HuH-7.5 (cell line): ENCODE measurements at places on chromosomes 13 and 19.
A peak's percentile ranks its signal among the peaks of the same experiment; 100 is the strongest.

- DNase-seq, result no peak
Observed at GRCh38 chr19:41993612-41994483, at the start of gene ATP1A3. TSS of gene ATP1A3 (minus strand) at chr19:41994230. CDS start at chr19:41994076, 154 bp downstream.

DNA sequence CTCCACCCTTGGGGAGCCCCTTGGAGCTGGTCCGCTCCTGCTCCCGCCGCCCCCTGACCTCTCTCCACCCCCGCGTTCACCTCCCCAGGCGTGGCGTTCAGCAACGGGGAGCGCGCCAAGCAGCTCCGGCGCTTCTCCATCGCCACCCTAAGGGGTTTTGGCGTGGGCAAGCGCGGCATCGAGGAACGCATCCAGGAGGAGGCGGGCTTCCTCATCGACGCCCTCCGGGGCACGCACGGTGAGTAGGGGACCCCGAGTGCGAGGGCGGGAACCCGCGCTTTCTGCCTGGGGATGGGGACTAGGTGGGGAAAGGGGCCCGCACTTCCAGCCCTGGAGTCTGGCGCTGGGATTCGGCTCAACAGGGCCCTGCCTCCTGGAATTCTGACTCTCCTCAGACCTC, 1.7 kb downstream of the CYP2A13 start:
- DNase-seq, result no peak

- DNase-seq, result no peak
Observed at GRCh38 chr13:69585656-69586055, 522.0 kb upstream of the ATXN8OS start.

DNA sequence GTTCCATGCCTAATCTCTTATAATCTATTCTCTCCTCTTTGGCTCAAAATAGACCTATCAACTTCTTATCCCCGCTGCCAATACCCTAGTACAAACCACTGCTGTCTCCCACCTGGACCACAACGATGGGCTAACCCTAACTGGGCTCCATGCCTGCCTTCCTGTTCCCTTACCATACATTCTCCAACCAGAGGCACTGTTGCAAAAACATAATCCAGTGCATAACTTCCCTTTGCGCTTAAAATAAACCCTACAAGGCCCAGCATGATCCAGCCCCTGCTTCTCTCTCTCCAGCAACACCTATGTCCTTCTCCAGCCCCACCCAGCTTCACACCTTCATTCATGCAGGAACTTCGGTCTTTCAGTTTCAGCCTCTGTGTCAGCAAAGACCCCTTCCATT, 27.4 kb upstream of the CEBPA start:
- no peak for DNase-seq

DNA sequence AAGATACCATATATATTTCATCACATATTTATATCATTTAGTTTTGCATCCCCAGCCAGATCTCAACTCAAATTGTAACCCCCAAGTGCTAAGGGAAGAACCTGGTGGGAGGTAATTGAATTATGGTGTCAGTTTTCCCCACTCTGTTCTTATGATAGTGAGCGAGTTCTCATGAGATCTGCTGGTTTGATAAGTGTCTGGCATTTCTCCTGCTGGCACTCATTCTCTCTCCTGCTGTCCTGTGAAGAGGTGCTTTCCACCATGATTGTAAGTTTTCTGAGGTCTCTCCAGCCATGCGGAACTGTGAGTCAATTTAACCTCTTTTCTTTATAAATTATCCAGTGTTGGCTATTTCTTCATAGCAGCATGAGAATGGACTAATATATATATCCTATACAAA, 462.5 kb upstream of the SLITRK5 start:
- DNase-seq, result no peak

DNA sequence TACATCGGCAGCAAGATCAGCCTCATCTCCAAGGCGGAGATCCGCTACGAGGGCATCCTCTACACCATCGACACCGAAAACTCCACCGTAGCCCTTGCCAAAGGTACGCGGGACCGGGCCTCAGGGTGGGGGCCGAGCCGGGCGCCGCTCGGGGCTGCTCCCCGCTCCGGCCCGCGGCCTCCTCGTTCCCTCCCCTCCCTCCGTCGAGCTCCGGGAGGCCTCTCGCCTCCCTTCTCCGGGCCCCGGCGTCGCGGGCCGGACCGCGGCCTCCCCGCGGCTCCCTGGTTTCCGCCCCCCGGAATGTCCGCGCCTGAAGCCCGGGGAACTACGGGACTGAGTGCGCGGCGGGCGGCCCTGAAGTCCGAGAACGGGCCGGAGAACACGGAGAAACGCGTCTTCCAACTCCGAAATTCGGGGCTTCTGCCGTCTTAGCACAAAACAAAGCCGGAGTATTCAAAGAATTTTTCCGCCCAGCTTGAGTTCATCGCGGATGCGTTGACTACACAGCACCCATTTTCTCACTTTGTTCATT, 423 bp downstream of the LSM14A start:
- DNase-seq, result peak; percentile 18

- DNase-seq, result no peak
Observed at GRCh38 chr13:111046590-111047141, 68.4 kb upstream of the ARHGEF7 start.

DNA sequence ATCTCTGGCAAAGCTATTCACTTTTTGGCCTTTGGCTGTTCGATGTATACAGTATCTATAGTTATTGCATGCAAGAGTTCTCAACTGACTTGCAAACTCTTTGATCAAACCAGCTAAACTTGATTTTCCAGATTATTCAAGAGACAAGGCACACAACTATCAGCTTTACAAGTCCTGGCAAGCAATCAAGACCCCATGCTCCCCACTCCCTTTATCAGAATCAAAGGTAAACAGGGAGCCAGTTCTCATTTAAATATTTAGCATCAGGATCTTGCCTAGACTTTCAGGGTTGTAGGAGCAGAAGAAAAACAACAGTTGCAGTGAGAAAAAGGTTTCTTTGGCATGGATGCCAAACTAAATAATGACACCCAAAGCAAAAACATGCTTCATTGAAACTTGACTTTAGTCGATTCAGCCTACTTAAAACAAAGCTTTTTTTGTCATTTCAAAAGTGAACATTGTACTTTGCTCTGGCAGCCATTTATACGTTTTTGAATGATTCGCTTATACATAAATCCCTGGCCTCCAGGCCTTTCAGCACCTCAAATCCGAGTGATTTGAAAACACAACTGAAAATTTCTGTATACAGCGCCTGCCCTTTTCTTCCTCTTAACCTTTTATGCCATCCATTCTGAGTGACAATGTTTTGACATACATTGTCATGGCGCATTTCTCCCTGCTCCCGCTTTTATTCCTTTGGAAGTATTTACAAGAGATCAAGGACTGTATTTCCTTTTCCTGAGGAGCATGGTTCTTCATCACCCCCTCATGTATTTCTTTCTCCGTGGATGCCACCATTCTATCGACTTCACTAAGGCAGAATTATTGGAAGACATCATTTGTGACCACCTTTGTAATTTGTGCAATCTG, 340.8 kb downstream of the KLF5 start:
- DNase-seq, result no peak

- peak; percentile 84 for DNase-seq
Observed at GRCh38 chr19:38142176-38143035, 81.6 kb downstream of the DPF1 start.

DNA sequence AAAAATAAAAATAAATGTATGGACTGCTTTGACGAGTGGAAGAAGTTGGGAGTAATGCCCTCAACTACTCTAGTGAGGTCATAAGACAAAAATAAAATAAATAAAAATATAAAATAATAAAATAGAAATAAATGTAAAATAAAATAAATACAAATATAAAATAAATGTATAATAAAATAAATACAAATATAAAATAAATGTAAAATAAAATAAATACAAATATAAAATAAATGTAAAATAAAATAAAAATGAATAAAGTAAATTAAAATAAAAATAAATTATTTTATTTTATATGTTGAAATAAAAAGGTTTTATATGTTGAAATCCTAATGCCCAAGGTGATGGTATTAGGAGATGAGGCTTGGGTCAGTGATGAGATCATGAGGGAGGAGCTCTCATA, 20.1 kb upstream of the IGSF23 start:
- DNase-seq, result no peak

DNA sequence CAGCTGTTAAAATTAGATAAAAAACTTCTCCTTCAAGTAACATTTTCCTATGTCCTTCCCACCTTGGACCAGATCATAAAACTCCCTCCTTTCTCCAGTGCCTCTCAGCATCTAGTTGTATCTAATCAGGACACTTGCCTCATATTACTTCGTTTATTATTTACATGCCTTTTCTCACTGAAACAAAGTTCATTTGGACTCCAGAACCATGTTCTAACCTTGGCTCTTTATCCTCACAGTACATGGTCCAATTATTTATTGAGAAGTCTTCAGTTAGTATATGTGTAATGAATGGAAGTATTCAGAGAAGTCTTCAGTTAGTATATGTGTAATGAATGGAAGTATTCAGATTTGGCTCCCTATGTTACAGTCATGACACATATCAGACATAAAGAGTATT, 342.7 kb downstream of the OXGR1 start:
- no peak for DNase-seq

DNA sequence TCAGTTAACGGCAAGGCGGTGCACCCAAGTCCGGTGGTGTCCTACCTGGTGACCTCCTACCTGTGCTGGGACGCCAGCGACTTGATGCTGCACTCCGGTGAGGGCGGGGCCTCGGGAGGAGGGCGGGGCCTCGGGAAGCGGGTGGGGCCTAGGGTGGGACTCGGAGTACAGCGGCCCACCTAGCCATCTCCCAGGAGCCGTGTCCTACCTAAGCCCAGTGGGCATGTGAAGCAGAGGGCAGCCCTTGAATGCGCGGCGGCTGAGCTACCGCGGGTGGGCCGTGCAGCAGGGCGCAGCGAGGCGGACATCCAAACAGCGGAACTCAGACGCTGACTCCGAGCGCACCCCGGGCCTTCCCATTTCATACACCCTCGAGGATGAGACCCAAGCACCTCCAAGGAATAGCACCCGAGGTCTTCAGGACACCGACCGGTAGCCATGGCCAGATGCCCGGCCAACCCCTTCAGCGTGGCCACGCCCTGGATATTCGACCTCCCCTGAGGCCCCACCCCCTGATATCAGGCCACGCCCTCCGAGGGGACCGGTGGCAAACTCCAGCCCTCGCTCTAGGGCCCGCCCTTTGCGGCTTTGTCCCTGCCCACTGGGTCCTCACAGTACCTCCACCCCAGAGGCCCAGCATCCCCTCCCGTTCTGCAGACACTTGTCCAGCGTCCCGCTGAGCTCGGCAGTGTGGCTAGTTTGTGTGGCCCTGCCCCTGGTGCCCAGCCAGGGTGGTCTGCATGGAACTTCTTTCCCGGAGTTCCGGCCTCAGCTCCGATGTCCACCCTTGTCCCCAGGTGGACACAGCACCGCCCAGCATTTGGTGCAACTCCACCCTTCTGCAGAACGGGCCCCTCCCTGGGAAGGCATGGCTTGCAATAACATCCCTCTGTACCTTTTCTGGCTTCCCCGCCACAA, 5.4 kb downstream of the KLK1 start:
- no peak for DNase-seq
